Stimulated activated CD8-positive, alpha-beta memory T cell treated with anti-CD3 and anti-CD28 coated beads, Interleukin-15, amount 100 ng/mL, for 24 hours (primary cell): ENCODE measurements at places on chromosomes 7 and 10.

DNA sequence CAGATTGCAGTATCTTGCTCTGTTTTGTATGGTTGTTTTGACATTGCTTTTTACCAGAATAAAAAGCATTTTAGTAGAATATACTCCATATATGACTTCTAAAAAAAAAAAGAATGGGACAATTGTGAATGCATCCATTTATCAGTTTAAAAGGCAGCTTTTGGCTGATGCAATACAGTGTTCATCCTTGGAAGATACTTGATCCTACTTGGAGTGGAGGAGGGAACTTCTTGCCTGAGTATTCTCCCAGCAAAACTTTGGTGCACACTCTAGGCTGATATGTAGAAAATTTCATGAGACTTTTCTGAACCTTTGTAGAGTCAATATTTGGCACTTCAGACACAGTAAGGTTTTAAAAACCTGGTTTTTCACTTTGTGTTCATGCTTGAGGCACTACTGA is 40.2 kb downstream of the WDR11 start:
- no peak for DNase-seq

- no peak for DNase-seq
Observed at GRCh38 chr7:92293896-92294590, 48.3 kb downstream of the ANKIB1 start.

DNA sequence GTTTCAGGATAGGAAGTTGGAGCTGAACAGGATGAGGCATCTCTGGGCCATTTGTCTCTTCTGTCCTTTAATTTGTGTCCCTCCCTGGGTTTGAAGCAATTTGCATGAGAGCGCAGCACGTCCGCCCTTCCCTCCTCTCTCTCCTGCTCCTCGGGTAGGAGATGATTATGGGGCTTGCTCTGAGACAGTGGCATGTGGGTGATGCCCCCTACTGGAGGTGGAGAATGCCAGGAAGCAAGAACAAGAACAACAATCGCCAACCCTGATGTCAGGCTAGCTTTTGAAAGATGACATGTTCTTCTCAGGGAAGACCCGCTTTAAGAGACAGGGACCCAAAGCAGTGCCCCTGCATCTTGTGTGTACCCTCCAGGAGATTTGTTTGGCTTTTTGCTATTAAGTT is 63.9 kb upstream of the LOXL4 start:
- DNase-seq, result no peak

DNA sequence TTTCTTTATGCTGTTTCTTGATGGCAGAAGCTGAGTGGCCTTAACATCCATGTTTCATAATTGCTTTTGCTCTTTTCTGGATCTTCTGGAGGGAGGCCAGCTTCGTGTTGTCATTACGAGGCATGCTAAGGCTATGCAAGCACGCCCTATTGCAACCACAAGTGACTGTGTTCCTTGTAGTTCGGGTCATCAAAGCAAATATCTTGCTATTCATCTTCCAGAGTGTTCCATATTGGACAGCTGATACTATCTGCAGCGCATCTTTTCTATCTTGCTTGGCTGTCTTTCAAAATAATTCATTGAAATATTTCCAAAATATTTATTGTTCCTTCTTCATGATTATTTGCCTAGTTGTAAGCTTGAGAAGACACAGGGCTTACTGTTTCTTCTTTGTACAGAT is 5.0 kb downstream of the EPHB6 start:
- DNase-seq, result no peak

DNA sequence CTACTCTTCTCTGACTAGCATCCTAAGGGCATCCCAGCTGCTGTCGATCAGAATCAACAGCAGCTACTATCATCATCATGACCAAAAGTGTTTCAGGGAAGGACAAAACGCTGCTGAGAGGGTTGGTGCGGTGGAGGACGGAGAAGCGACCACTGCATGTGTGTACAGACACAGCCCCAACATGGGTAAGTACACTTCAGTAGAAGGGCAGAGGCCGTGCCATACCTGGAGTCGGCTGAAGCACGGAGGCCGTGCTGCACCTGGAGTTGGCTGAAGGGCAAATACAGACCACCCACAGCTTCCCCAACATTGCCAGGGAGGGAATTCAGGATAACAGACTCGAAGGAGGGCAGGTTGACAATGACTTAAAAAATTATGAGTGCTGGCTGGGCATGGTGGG is 67.8 kb upstream of the CYTH3 start:
- no peak for DNase-seq

DNA sequence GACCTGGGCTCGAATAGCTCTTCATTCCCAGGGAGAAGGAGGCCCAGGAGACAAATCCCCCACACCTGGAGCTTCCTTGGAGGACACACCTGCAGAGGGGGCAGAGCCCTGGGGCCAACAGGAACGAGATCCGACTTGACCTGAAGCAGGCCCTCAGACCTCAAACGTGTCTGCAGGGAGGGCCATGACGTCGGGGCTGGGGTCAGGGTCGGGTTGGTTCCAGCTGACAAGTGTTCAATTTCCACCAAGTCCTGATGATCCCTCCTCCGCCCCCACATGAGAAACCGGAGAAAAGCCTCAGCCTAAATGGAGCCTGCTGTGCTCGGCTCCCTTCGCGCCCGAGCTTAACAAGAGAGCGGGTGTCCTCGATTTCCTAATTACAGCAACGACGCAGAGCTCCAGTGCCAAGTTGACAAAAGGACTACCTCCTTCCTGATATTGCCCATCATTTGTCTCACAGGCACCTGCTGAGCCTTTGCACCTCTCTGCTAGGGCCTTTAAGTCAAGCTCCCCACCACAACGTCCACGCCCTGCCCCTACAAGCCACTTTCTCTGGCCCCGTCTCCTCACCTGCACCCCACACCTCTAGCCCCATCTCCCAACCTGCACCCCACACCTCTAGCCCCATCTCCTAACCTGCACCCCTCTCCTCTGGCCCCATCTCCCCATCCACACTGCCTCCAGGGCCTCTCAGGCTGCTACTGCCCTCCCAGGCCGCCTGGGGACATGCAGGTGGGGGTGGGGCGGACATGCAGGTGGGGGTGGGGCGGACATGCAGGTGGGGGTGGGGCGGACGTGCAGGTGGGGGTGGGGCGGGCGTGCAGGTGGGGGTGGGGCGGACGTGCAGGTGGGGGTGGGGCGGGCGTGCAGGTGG is 519.4 kb downstream of the GLRX3 start:
- no peak for DNase-seq

- DNase-seq, result no peak
Observed at GRCh38 chr7:106480616-106481031, 180.3 kb downstream of the CCDC71L start.
